Activated CD4-positive, alpha-beta memory T cell treated with anti-CD3 and anti-CD28 coated beads, Interleukin-2, amount 10 ng/mL, durations not matched to agents 7 days and 5 days (primary cell): ENCODE measurements at places on chromosomes 3 and 15. TPM values are rescaled to one million over a fixed set of nuclear protein-coding genes. Genes with fewer than 3 reads are reported as not detected.

ISLR gene
- not detected for total RNA-seq

WDR93 gene
- total RNA-seq = not detected

ETV5 gene
- 3.3 TPM for total RNA-seq

A4GNT gene
- total RNA-seq = not detected

EFHB gene
- total RNA-seq = 0.58 TPM

MAGI1 gene
- 0.18 TPM for total RNA-seq

UBAP1L gene
- total RNA-seq = 3.3 TPM

CISH gene
- total RNA-seq = 335 TPM

LRTM1 gene
- total RNA-seq = not detected

NR1I2 gene
- 0.20 TPM for total RNA-seq

IL16 gene
- 200 TPM for total RNA-seq
